ENCODE measurements at places on chromosomes 16 and 17.

GRCh38 chr17:65208717-65209116 is 71.5 kb downstream of the RGS9 start:
- DNase-seq: no peak

DNA sequence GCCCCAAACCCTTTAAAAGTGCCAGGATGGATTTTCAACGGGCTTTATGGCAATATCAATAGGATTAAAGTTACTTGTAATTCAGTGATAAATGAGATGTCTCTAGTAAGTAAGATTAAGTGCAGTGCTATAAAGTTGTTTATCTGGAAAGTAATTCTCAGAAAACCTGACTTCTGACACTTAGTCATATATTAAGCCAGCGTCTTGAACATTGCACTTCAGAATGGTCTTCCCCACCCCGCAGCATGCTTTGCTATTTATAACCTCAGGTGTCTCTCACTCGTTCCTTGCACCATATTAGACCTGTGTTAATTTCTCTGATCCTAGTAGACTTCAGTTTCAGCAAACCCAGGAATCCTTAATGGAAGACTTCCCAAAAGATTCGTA is 2.1 kb upstream of the MAF start:
- DNase-seq: no peak

DNA sequence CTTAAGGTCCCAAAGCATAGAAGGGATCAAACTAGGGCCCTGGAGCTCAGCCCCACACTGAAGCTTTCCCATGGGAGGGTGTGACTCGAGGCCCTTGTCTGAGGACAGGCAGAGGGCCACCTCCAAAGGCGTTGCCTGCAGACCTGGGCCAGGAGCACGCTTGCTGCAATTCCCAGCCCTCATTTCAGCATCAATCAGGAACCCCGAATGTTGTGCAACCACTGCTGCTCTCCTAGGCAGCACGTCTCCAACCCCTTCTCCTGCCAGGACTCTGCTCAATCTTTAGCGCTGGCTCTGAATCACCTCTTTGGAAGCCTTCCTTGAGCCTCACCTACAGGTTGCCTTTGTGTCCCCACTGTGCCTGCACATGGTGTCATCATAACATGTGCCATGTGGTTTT is 14.0 kb upstream of the ATP2C2 start:
- DNase-seq: no peak

- DNase-seq: no peak
These were observed 997 bp upstream of the CDH11 start for GRCh38 chr16:65122724-65123395.

GRCh38 chr17:41478237-41478636 is 2.7 kb downstream of the KRT35 start:
- no peak for DNase-seq

- no peak for DNase-seq
These were observed 113.4 kb downstream of the TRIM37 start for GRCh38 chr17:58993311-58993710.
